DMS53 (cell line): ENCODE measurements at places on chromosomes 2 and 18.

DNA sequence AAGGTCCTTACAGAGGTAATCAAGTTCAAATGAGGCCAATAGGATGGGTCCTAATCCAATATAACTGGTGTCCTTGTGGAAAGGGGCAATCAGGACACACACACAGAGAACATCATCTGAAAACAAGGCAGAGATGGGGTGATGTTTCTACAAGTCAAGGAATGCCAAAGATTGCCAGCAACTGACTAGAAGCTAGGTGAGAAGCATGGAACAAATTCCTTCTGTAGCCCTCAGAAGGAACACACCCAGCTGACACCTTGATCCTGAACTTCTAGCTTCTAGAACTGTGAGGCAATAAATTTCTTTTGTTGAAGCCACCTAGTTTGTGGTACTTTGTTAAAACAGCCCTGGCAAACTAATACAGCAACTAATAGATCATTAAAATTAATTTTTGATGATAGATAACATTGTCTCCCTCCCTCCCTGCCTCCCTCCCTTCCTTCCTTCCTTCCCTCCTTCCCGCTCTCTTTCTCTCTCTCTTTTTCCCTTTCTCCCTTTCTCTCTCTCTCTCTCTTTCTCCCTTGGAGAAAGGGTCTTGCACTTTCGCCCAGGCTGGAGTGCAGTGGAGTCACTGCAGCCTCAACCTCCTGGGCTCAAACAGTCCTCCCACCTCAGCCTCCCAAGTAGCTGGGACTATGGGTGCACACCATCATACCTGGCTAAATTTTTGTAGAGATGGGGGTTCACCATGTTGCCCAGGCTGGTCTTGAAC is 10.3 kb upstream of the CD8A start:
- no peak for DNase-seq

GRCh38 chr18:47490882-47491281 is 239.4 kb upstream of the SKOR2 start:
- DNase-seq = no peak

DNA sequence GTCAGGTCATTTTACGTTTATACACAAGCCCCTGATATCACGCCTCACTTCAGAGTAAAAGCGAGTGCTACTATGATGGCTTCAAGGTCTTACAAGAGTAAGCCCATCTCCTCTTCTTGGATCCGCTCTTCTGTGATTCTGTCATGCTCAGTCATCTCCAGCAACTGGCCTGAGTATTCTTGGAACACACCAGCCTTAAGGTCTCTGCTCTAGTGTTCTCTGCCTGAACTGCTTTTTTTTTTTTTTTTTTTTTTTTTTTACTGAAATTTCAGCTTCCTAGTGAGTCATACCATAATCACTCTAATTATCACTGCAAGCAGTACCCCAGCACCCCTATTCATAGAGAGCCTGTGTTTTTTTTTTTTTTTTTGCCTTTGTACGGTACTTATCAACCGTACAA is 1228.9 kb downstream of the CNTNAP5 start:
- DNase-seq = no peak

DNA sequence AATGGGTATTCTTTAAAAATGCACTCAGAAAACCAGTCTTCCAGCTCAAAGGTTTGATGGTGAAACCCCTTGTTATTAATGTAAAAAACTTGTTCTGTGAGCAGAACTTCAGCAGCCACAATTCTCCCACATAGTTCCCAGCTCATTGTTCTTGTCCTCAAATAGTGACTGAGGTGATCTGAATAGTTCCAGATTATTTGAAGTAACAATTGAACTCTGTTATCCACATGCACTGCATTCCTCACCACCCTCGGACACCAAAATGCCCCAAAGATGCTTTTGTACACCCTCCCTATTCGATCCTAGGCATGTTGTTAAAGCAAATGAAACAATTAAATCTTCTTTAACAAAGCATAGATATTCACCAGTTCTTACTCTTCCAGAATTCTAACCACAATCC is 2186.8 kb upstream of the CELF4 start:
- no peak for DNase-seq

DNA sequence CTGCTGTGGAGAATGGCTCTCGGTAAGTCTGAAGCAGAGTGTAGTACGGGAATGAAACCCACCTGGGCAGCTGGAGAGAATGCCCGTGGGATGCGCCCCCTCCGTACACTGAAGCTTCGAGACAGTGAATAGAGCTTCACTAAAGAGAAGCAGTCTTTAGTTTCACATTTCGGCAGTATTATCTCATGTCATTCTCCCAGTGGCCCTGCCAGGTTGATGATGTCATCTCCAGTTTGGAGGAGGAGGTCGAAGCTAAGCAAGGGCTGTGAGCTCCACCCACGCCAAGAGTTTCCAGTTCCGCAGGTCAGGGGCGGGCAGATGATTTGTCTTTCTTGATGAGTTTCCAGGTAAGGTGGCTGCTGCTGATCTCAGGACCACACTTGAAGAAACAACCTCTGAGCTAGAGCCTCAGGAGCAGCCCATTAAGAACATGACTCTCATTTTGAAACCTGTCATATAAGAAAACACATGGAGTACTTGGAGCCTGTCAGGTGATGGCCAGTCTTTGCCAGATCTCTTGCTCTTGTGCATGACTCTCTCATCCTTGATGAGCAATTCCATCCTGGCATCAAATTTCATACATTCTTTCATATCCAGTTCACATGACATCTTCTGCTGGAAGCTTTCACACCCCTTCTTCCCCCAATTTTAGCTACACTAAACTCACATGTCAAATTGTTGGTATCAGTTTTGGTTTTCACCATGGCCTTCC is 475.0 kb downstream of the RNF144A start:
- DNase-seq = peak; percentile 32

GRCh38 chr2:150531591-150531990 is 44.1 kb upstream of the RND3 start:
- DNase-seq = no peak

GRCh38 chr2:55839182-55839819 is 84.3 kb downstream of the EFEMP1 start:
- DNase-seq = peak; percentile 98

GRCh38 chr2:38797953-38798352 is 19.9 kb downstream of the GEMIN6 start:
- DNase-seq = no peak

DNA sequence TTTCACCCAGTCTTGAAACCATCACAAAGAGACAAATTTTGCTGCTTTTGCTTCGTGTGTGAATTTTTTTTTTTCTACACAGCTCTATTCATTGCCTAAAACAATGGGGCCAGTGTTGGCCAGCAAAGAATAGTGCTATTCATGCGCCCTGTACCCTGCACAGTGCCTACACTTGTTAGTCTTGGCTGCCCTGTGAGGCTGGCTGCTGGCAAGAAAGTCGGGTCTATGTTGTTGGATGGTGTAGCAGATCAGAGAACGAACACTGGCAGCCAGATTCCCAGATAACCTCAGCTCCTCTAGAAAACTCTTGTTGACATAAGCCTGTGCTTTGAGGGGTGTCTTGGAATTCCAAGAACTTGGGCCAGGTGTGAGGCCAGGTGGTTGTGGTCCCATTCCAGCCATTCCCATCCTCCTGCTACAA is 455.7 kb upstream of the TCF4 start:
- DNase-seq = no peak

DNA sequence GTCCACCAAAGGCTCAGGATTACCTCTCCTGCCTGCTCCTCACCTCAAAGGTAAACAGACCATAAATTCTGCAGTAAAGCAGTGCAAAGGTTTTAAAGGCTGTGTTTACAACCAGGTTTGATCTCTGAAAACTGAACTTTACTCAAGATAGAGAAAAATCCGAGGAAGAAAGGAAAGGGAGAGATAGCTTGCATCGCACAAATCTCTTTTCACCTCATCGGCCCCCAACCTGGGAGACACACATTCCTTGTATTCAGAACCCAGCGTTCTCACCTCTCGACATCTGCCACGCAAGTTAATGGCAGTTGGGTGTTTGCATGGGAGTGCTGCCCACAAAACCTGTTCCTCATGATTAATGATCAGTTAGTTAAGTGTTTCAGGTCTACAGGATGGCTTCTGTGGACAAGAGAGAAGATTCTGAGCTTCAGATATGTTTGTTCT is 72.6 kb downstream of the GATA6 start:
- no peak for DNase-seq

GRCh38 chr18:32753656-32754260 is 19.1 kb downstream of the KLHL14 start:
- DNase-seq = peak; percentile 4

DNA sequence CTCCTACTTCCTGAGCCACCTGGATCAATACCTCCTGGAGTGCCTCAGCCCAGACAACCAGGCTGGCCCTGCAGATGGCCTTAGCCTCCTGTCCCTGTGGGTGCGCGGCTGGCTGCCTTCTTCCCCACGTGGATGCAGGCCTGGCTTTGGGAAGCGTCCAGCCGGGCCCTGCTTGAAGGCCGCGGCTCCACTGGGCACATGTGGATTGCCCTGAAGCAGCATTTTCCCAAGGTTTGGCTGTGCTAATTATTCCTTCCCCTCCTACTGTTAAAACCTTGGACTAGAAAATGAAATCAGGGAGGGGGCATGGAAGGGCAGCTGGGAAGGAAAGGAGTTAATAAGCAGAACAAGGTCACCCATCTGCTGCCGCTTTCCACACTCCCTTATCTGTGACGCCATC is 143.0 kb upstream of the GATA6 start:
- no peak for DNase-seq
